MM.1S (cell line): ENCODE measurements at places on chromosomes 5 and 9.
A peak's percentile ranks its signal among the peaks of the same experiment; 100 is the strongest.

DNA sequence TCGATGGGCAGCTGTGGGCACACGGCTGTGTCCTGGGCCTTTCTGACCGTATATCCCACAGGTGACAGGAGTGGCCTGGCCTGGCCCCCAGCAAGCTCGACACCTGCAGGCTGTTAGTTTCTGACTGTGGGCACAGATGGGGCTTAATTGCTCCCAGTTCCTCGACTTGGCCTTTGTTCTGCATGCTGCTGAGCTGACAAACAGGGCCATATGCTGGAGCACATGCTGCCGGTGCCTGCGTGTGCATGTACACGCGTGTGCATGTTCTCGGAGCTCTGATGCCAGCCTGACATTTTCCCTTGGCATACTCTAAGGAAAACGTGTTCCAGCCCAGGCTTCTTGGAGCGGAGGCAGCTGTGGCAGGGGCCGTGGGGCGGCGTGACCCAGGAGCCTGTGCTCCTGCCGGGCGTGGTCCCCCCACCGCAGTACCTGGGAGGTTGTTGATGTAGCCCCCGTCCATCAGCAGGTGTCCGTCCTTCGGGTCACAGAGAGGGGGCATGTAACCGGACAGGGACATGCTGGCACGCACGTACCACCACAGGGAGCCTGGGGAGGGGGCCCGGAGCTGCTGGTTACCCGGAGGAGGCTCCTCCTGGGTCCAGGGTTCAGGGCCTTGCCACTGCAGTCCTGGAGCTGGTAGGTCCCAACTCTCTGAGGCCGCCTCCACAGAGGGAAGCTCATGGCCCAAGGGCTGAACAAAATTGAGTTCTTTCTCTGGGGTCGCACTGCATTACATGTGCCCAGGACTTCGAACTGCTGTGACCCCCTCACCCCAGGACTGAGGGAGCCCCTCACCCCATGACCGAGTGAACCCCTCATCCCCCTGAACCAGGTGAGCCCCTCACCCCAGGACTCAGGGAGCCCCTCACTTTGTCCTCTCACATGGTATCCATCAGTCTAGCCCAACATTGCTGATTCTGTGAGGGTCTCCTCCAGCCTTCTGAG is 4.1 kb upstream of the NSMF start:
- no peak for DNase-seq

DNA sequence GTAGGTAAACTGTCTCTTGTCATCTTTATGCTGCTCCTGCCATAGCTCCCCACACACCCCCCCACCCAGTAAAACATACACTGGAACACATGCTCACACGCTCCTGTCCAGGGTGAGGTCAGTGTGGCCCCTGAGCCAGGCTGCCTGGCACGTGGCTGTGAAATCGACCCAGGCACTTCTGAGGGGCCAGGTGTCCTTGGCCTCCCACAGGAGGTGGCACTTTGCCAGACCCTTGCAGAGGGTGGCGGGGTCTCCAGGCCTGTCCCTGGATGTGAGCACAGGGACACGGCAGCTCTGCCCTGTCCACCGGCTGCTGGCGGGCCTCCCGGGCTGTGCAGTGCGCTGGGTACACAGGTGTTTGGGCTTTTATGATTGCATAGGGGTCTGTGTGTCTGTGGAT is 10.0 kb upstream of the CRB2 start:
- no peak for DNase-seq

GRCh38 chr9:126763130-126763764 is 41.6 kb upstream of the ZBTB43 start:
- DNase-seq, result no peak

GRCh38 chr5:37738057-37738691 is 101.7 kb downstream of the GDNF start:
- DNase-seq, result peak; percentile 93

GRCh38 chr9:127452691-127453090 is 1.4 kb downstream of the LRSAM1 start:
- DNase-seq, result no peak

GRCh38 chr5:38554403-38554802 is 2.0 kb downstream of the LIFR start:
- no peak for DNase-seq

- no peak for DNase-seq
Observed at GRCh38 chr9:119310741-119311140, 58.5 kb downstream of the BRINP1 start.

DNA sequence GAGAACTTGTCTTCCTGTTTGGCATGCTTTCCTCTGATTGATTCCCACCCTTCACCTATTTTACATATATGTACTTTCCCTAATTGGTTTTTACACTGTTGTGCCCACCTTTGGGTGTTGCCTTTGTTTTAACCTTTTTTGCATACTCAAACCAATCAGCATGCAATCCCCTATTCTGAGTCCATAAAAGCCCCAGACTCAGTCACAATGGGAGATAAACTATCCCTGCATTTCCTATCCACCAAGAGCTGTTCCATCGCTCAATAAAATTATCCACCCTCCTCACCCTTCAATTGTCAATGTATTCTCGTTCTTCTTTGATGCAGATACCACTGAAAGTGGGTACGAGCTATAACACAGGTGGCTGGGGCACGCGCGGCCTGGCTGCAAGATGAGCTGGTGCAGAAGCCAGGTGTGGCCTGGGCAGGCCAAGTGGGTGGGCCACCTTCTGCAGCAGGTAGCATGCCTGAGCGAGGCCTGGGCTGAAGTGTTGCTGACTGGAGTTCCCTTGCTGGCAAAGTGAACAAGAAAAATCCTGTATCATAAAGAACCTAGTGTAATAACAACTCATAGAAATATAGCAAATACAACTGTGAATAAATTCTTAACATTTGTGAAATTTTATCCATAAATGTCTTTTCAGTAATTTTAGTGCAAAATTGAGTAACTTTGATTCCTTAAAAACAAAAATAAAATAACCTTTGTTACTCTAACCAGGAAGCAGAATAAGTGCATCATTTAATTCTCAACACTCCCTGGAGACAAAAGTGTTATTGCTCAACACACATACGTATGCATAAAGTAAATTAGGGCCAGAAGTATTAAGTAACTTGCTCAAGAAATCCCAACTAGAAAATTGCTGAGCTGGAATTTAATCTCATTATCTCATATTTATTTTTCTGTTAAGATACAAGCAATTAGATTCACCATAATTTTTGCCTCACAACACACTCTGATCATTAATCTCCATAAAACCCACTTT is 685.3 kb upstream of the EDIL3 start:
- DNase-seq, result no peak

DNA sequence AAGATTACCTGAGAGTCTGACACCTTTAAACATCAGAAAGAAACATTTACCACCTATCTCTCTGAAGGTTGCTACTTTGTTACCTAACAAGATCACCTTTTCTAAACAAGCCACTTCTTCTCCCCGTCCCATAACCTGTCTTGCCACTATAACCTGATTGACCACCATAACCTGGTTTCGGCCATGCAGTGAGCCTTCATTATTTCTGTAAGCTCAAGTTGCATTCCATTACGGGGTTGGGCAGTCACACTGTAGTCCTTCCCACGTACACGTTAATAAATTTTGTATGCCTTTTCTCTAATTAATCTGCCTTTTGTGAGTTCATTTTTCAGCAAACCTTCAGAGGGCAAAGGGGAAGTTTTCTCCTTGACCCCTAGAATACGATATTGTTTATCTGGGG is 28.0 kb upstream of the CCNG1 start:
- DNase-seq, result no peak

GRCh38 chr5:175243441-175243840 is 200.5 kb downstream of the DRD1 start:
- DNase-seq, result no peak

DNA sequence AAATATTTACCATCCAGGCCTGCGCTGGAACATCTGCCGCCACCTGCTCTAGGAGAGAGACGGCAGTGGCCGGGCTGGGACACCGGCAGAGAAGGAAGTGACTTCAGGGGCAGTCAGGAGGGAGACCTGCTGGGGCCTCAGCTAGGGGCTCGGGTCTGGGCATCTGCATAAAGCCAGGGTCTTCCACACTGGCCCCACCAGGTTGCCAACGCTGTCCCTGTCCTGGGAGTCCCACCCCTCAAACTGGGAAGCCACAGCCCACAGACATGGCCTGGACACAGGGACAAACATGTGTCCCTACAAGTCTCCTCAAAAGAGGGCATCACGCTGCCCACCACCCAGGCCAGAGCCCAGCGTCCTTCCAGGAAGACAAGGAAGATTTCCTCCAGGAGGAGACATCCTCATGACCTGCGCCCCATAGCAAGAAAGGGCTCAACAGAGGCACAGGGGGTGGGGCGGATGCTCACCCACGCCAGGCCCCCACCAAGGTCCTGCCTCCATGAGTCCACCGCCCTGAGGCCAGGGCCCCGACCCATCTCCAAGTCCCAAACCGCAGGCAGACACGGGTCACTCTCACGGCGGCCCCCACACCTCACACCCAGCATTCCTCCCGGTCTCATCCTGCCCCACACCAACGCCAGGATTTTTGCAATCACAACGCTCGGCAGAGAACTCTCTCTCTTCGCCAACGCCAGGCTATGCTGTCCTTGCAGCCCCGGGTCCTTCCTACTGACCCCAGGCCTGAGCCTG is 9.0 kb downstream of the VAV2 start:
- DNase-seq, result no peak

- no peak for DNase-seq
Observed at GRCh38 chr5:176342158-176342483, 19.4 kb downstream of the KIAA1191 start.

DNA sequence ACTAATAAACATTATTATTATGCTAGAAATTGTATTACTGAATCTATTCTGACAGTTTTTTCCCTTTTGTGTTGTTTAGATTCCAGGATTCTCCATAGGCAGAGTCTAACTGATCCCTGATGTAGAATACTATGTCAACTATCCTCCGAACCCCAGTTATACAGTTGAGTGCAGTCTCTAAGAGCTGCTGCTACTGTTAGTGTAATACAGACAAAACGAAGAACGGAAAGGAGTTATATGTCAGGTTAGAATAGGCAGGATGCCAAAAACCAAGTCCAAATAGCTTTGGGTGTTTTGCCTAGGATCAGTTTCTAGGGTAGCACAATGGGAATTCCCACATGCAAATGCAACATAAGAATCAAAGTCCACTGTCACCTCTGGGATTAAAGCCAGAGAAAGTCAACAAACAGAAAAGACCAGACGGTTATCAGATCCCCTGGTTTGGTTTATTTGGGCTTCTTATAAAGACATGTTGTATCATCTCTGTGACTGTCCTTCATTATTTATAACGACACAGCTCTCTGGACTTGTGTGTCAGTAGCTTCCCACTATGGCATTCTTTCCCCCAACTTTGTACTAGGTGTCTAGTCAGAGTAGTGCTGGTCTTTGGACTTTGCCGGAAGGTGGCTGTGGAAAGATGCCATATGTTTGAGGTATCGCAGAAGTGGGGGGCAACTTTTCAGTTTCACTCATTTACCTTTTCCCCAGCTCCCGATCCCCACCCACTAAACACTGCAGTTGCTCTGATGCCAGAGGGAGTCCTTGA is 14.9 kb upstream of the TMEM38B start:
- no peak for DNase-seq

- no peak for DNase-seq
Observed at GRCh38 chr5:5209089-5209488, 69.0 kb downstream of the ADAMTS16 start.

GRCh38 chr5:57834829-57835608 is 352.4 kb upstream of the ACTBL2 start:
- DNase-seq, result no peak

DNA sequence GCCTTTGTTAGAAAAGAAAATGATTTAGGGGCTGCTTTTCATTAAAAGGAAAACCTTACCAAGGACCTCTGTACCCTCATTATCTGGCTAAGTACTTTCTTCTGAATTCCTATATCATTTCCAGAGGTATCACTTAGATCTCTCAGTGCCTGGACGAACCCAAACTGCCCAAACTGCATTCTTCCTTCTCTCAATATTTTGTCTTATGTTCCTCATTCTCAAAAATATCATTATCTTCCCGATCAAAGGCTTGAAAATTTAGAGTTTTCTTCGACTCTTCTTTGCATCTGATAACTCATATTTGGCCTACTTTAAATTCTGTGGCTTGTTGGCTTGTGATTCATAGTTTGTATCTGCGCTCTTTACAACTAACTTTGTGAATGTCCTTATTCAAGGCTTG is 136.7 kb upstream of the TAF11L2 start:
- DNase-seq, result no peak

DNA sequence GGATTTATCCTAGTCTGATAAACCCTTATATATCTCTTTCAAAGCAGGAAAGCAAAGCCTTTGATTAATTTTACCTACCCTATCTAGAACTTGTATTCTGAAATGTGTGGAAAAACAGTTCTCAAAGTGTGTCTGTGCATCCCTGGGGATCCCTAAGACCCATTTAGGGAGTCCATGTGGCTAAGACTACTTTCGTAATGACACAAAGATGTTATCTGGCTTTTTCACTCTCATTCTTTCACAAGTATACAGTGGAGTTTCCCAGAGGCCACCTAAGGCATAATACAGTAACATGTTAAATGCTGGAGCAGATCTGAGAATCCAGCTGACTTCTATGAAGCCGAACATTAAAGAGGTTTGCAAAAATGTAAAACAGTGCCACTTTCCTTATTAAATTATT is 54.3 kb upstream of the TNFSF15 start:
- DNase-seq, result no peak

- no peak for DNase-seq
Observed at GRCh38 chr5:89279391-89280036, 396.5 kb upstream of the MEF2C start.

- DNase-seq, result no peak
Observed at GRCh38 chr9:124368692-124369091, 46.5 kb downstream of the PSMB7 start.

DNA sequence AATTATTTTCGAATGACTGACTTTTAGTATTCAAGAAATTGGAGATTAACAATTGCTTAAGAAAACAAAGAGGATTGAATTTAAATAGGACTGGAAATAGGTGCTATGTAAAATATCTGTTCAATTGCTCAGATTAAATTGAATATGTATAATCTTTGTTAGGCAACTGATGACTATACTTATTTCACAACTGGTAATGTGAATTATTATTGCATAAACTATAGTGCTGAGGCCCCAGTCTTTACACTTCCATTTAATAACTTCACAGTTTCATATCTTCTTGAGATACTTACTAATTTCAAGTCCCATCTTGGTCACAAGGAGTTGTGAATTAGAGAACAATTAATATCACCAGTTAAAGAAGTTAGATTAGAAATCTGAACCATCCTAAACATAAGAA is 16.7 kb downstream of the CEP78 start:
- no peak for DNase-seq

DNA sequence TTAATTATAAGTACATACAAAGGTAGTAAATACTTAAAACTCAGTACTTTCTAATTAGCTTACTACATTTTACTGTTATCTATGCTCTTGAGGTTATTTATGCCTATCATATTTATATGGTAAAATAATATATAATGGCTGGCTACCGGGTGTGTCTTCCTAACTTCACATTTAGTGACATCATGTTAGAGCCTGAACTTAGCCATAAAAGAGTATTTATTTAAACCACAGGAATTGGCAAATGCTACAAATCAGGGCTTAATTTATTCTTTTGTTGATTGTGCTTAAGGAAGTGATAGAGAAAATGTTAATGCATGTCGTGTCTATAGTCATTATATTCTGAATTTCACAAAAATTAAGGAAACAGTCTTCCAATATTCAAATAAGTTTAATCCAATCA is 73.1 kb downstream of the NDUFAF2 start:
- no peak for DNase-seq
